ENCODE measurements at places on chromosomes 1 and 21.
A peak's percentile ranks its signal among the peaks of the same experiment; 100 is the strongest.

DNA sequence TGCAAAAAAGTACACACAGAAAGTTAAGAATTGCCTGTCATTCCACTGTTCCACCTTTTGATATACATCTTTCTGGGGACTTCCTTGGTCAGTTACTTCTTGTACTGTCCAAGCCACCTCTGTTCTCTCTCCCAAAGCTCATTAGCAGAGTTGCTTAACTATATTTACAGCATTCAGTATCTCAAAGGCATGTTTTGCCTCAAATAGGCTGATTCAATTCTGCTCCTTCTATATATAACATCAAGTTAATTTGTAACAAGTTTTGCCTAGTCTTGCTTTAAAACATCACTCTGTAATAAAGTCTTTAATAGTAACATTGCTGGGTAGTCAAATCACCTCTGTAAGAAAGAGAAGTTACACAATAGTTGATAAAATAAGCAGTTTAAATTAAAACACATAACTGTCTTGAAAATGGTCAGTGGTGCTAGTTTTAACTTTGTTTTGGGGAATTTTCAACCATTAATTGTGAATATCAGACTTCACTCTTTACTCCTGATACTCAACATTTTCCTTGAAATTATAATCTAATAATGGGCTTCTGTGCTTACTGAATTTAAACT is 35.7 kb downstream of the EDARADD start:
- no peaks in the 10 kb centered on the region for H3K36me3 ChIP-seq
- peaks cover 9% of the 10 kb centered on the region for H3K27me3 ChIP-seq
- no peak for ATAC-seq
- H3K4me3 ChIP-seq, result no peak overlapping the region

DNA sequence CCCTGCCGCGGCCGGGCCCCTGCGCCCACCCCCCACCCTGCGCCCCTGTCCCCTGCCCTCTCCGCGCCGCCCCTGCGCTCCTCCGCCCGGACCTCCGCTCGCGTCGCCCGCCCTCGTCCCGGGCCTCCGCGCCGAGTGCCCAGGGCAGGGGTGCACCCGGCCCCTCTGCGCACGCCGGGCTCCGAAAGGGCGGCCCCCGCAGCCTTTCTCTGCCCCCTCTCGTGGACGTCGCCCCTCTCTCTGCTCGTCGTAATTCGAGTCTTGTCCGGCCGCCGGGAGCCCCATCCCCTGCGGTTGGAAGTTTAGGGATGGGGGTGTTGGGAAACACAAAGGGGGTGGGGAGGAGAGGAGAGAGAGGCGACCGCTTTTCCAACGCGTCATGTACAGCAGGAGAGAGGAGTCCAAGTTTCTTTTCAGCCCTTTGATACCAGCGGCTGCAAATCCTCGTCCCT is 407 bp downstream of the GALNT2 start:
- H3K27ac ChIP-seq, result peak overlapping the region; percentile 76
- peak overlapping the region; percentile 96 for H3K4me3 ChIP-seq
- no peaks in the 10 kb centered on the region for H3K27me3 ChIP-seq
- H3K4me1 ChIP-seq, result peaks cover 57% of the 10 kb centered on the region

DNA sequence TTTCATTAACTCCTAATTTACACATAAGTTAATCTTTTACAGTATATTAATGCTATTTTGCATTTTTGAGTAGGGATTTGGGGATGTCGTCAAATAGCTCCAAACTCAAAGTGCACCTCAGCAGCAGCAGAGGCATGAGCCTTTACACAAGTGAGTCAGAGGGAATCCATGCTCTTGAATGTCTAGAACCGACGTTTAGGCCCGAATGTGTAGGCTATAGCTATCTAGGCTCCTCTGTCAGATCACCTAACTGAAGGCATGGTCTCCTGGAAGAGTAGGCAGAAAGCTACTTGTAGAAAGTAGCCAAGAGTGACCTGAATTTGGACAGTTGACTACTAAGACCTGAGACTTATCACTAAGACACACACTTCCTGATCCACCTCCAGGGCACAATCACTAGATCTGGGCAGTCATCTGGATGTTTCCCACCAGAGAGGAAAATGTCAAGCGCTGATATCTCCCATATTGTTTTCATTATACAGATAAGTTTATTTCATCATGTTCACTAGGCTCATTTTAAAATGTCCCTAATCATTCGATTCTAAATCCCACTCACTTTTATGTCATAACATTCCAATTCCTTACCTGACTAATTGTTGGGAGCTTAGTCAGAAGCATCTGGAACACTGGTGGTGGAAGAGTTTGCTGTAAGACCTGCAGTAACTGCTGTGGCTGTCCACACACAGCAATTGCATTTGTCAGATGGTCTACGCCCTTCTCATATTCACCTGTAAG is 15.3 kb downstream of the TOMM20 start:
- peaks cover 72% of the 10 kb centered on the region for H3K36me3 ChIP-seq
- no peak overlapping the region for H3K4me3 ChIP-seq
- H3K27me3 ChIP-seq, result no peaks in the 10 kb centered on the region
- H3K27ac ChIP-seq, result no peak overlapping the region

DNA sequence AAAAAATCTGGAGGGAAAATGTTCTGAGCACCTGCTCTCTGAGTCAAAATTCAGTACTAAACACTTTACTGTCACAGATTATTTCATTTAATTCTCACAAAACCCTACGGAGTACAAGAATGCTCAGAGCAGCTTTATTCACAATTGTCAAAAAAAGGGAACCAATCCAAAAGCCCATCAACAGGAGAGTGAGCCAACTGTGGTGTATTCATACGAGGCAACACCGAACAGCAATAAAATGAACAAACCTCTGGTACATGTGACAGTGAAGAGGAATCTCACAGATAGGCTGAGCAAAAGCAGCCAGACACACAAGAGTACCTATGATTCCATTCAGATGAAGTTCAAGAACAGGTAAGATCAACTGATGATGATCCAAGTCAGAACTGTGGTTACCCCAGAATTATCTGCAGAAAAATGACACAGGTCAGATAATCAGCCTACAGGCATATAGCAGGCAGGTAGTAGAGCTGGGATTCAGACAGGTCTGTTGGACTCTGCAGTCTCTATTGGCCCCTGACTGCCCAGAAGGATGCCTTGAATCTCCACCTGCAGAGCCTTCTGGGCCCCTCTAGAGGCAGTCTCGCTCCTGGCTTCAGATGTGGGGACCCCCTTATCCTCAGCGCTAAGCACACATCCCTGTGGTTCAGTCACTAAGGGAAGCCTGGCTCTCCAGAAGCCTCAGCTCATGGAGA is 19.2 kb downstream of the SLC9A1 start:
- no peaks in the 10 kb centered on the region for H3K27me3 ChIP-seq
- peaks cover 81% of the 10 kb centered on the region for H3K4me1 ChIP-seq
- H3K27ac ChIP-seq, result peak overlapping the region; percentile 93

GRCh38 chr1:191866155-191866554 is 292.1 kb upstream of the RGS18 start:
- H3K27me3 ChIP-seq, result no peaks in the 10 kb centered on the region
- H3K4me3 ChIP-seq, result no peak overlapping the region
- H3K4me1 ChIP-seq, result no peaks in the 10 kb centered on the region
- no peaks in the 10 kb centered on the region for H3K36me3 ChIP-seq

GRCh38 chr1:77170687-77171086 is 48.5 kb downstream of the PIGK start:
- no peak for ATAC-seq
- peaks cover 42% of the 10 kb centered on the region for H3K36me3 ChIP-seq
- no peak overlapping the region for H3K27ac ChIP-seq
- H3K4me3 ChIP-seq, result no peak overlapping the region
- no peaks in the 10 kb centered on the region for H3K4me1 ChIP-seq

GRCh38 chr1:29541631-29542030 is 305.3 kb downstream of the PTPRU start:
- H3K4me1 ChIP-seq, result no peaks in the 10 kb centered on the region
- no peak overlapping the region for H3K4me3 ChIP-seq
- no peak overlapping the region for H3K27ac ChIP-seq

DNA sequence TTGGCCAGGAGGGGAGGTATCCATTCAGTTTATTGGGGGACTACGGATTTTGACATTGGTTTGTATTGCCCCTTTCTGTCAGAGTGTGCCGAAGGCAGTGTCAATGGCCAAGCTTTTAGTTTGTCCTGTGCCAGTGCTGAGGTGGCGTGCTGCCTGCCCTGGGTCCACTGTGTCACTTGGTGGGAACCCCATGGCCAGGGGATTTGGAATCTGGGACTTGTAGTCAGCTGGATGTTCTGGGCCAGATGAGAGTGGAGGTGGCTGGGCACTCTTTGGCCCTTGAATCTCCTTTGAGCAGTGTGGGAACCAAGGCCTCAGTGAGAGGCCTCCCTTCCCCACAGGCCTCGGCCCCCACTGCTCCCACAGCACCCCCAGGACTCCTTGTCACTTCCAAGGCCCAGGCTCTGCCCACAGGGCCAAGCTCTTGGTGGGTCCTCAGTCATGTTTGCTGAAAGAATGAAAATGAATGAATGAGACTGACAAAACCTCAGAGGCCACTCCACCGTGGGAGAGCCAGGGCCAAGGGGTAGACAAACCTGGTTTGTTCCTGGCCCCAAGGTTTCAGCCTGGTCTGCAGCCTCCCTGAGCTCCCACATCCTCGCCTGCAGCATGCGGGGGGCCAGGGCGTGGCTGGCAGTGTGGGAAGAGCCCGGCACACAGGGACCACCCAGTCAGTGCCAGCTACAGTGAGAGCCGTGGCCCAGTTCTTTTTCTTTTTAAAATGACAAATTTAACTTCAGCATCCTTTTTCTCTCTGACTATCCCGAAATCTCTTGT is 412.2 kb downstream of the MATN1 start:
- H3K27me3 ChIP-seq, result peaks cover 40% of the 10 kb centered on the region
- H3K4me1 ChIP-seq, result no peaks in the 10 kb centered on the region
- ATAC-seq, result peak; percentile 21
- no peak overlapping the region for H3K4me3 ChIP-seq
- no peaks in the 10 kb centered on the region for H3K36me3 ChIP-seq

DNA sequence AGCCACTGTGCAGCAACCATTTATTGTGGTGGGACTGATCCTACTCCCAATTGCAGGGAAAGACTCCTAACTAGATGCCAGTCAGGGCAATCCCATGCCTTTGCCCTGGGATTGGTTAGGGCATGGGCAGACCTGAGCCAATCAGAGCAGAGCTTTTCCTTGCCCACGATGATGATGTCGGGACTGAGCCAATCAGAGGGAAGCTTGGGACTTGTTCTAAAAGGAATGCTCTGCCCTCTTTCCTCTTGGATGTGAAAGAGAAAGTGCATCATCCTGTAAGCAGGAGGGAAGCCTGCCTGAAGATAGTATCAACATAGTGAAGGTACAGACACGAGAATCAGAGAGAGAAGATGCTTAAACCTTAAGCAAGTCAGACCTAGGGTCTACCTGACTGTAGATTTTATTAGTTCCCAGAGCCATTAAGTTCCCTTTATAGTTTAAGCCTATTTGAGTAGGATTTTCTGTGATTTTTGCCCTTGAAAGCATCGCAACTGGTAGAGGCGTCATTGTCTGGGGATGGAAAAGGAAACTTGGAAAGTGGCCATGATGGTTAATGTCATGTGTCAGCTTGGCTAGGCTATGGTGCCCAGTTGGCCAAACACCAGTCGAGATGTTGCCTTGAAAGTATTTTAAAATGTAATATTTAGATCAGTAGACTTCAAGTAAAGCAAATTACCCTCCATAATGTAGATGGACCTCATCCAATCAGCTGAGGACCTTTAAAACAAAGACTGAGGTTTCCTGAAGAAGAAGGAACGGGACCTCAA is 19.9 kb downstream of the IRF2BP2 start:
- H3K4me3 ChIP-seq, result no peak overlapping the region
- no peaks in the 10 kb centered on the region for H3K36me3 ChIP-seq
- ATAC-seq, result no peak
- H3K4me1 ChIP-seq, result peaks cover 7% of the 10 kb centered on the region
- H3K27me3 ChIP-seq, result no peaks in the 10 kb centered on the region

DNA sequence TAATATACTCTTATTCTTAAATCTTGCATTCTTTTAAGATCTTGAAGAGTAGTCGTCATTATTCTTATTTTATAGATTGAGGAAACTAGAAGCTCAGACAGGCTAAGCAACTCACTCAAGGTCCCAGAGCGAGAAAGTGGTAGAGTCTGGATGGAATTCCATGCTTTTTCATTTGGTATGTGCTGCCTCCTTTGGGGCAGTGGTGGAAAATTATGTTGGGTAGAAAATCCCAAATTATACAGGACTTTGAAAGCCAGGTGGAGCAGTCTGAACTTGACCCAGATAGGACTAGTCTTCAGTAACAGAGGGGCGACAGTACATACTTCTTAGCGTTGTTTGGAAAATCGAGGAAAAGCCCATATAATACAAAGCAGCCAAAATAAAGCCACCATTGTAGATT is 205.6 kb downstream of the ATG4C start:
- ATAC-seq, result no peak
- H3K27me3 ChIP-seq, result peaks cover 21% of the 10 kb centered on the region
- no peak overlapping the region for H3K27ac ChIP-seq

GRCh38 chr1:1356796-1357401 is 1.5 kb downstream of the MXRA8 start:
- H3K4me1 ChIP-seq, result peaks cover 62% of the 10 kb centered on the region
- no peak overlapping the region for H3K4me3 ChIP-seq
- no peak for ATAC-seq
- H3K27ac ChIP-seq, result no peak overlapping the region

DNA sequence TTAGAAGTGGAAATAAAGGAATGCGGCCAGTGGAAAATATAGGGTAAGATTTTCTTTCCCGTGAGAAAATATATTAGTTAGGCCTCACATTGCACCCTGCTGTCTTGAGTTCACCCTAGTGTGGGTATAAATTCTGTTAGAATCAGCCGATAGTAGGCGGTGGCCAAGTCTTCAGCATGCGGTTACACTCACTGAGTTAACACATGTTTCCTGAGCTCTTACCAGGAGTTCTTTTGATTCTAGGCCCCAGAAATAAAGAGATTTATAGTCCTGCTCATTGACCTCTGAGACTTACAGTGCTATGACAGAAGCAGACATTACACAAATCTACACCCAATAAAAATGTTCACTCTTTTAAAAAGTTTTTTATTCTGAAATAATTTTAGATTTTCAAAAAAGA is 279.3 kb upstream of the LRRC7 start:
- no peaks in the 10 kb centered on the region for H3K27me3 ChIP-seq
- ATAC-seq, result no peak
- H3K4me3 ChIP-seq, result no peak overlapping the region
- H3K36me3 ChIP-seq, result no peaks in the 10 kb centered on the region

- H3K4me1 ChIP-seq, result no peaks in the 10 kb centered on the region
- no peak for ATAC-seq
- no peak overlapping the region for H3K4me3 ChIP-seq
Measured at GRCh38 chr1:170307426-170307825, 161.7 kb downstream of the NTMT2 start.

- H3K36me3 ChIP-seq, result peaks cover 44% of the 10 kb centered on the region
- peaks cover 54% of the 10 kb centered on the region for H3K4me1 ChIP-seq
- no peak overlapping the region for H3K4me3 ChIP-seq
- H3K27ac ChIP-seq, result no peak overlapping the region
- H3K27me3 ChIP-seq, result no peaks in the 10 kb centered on the region
- ATAC-seq, result no peak
Measured at GRCh38 chr21:44947930-44948331, 8.1 kb downstream of the SLX9 start.

- H3K27me3 ChIP-seq, result no peaks in the 10 kb centered on the region
- H3K36me3 ChIP-seq, result peaks cover 29% of the 10 kb centered on the region
- no peak for ATAC-seq
- peak overlapping the region; percentile 20 for H3K27ac ChIP-seq
- H3K4me1 ChIP-seq, result peaks cover 46% of the 10 kb centered on the region
Measured at GRCh38 chr1:33272930-33273329, 16.6 kb downstream of the ZNF362 start.

Measured in stimulated activated memory B cell treated with anti-CD40 and anti-IgM and Interleukin-4, amounts not matched to agents 10 μg/mL and 1 μg/mL and 100 μg/mL, for 72 hours (primary cell).